ENCODE measurements at places on chromosomes 5 and 9.

GRCh38 chr5:16411741-16412455 lies 53.7 kb downstream of the ZNF622 start:
- DNase-seq, result no peak

DNA sequence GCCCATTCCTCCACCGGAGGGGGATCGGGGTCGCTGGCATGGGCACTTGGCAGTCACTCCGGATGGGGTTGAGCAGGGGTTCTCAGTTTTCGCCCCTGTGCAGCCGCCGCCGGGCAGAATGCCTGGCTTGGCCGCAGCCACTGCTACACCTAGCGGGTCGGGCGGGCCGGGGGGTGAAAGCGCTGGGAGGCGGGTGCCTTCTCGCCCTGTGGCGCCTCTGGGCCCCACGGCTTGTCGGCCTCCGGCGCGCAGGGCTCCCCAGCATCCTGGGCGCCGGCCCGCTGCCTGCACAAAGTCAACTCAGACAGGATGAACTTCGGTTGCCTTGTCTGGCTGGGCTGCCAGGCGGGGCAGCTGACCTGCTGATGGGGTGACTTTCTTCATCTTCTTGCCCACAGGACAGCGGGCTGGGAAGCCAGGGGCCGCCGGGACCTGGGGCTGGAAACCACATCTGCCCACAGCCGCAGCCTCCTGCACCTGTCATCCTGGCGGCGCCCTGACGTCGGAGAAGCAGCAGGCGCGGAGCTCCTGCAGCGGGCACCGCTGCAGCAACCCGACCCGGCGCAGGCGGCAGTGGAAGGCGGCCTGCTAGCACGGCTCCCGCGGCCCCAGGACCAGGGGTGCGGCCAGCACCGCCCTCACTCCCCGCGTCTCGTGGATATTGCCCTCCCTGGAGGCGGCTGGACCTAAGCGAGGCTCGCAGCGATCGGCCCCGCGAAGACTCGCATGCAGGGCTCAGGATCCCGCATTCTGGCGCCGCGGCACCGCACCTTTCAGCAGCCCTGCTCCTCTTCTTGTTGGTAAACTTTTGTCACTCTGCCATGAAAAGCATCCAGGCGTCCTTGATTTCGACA lies 1.3 kb upstream of the ANKRD18A start:
- DNase-seq, result peak; percentile 82

DNA sequence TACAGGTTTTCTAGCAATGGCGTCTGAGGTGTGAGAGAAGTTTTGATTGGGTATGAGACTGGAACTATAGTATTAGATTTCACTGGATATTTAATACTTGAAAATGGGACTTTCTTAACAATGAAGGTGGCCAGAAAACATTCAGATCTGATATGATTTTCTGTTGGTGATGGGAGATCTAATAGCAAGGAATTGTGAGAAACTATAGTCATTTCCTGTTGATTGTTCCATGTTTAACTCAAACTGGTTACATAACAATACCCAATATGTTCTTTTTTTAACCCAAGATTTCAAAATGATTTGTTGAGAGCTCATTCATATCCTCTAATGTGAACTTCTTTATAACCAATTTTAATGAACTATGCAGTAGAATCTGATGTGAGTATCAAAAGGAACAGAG lies 793.2 kb upstream of the RGMB start:
- no peak for DNase-seq

DNA sequence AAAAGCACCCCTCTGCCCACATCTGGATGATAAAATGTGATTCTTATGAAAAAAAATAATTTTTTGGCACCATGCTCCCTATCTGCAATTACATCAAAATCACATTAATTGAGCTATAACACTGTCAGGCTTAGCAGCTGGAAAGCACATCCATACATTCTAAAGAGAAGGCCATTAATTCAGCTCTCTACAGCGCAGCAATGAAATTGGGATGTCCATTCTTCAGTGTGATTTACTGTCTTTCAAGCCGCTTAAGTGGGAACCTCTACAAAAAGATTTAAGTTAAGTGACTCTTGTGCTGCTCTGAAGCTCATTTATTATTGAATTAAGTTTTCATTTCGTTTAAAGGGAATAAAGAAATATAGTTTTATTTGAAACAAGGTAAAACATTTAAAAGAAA lies 171.3 kb downstream of the EBF1 start:
- DNase-seq, result no peak

DNA sequence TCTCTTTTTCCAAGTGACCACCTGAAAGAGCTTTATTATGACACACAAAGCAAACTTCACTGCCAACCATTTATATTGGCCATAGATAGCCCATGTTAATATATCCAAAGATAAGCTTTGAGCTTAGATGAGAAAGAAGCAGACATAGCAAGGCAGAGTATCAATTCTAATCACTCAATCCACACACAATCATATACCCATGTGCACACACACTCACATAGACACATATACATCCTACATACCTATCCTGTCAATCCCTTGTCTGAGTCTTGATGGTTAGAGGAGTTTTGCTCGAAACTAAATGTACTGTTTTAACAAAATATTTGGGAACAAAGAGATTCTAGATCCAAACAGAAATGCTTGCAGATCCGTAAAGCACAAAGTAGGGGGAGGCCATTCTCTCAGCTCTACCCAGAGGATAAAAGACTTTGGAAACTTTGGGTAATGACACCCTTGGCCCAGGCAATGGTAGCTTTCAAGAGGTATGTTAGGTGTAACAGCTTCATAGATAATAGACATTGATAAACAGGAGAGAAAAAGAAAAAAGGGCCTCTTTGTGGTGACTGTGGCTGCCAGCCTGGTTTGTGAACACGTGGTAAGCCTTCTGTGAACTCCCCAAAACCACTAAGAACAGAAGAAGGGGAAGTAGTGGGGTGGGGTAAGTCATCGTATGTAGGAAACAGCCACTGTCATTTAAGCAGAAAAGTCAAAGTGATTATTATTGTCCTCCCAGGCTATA lies 121.6 kb downstream of the TLR4 start:
- DNase-seq, result no peak

GRCh38 chr9:87959916-87960581 lies 14.3 kb downstream of the CDK20 start:
- no peak for DNase-seq

- no peak for DNase-seq
Observed at GRCh38 chr5:58341476-58341875, 118.4 kb downstream of the PLK2 start.

- no peak for DNase-seq
Observed at GRCh38 chr9:27292659-27293405, 4.1 kb downstream of the EQTN start.

GRCh38 chr5:174935854-174936474 lies 211.6 kb downstream of the MSX2 start:
- peak; percentile 26 for DNase-seq

All from right kidney (tissue), 9 donors.